Progenitor cell of endocrine pancreas (in vitro differentiated cells): ENCODE measurements at places on chromosomes 13 and 19. TPM values are rescaled to one million over a fixed set of nuclear protein-coding genes. Genes with fewer than 3 reads are reported as not detected.

TDRD12 gene
- total RNA-seq = 0.29 and 0.33 TPM in 2 replicates

SLC46A3 gene
- total RNA-seq = 3.3 and 3.5 TPM in 2 replicates

ZNF610 gene
- total RNA-seq = 24.8 and 27.1 TPM in 2 replicates

TMEM221 gene
- 3.6 and 4.5 TPM in 2 replicates for total RNA-seq

FAM216B gene
- not detected in 2 replicates for total RNA-seq

LAIR1 gene
- not detected in 2 replicates for total RNA-seq

RB1 gene
- 34.0 and 34.6 TPM in 2 replicates for total RNA-seq

PRTN3 gene
- total RNA-seq = not detected in 2 replicates

KPTN gene
- total RNA-seq = 29.9 and 30.5 TPM in 2 replicates

TPTE2 gene
- total RNA-seq = not detected in 2 replicates

NKPD1 gene
- 0.34 and 0.53 TPM in 2 replicates for total RNA-seq

LILRB1 gene
- not detected in 2 replicates for total RNA-seq

SELENOV gene
- 5.1 and 6.5 TPM in 2 replicates for total RNA-seq

MEIS3 gene
- 25.5 and 30.8 TPM in 2 replicates for total RNA-seq

ZNF558 gene
- total RNA-seq = 52.6 and 54.0 TPM in 2 replicates

KL gene
- total RNA-seq = 0.93 and 1.1 TPM in 2 replicates

CEACAM7 gene
- total RNA-seq = not detected in 2 replicates

MAB21L1 gene
- 0.22 and 0.29 TPM in 2 replicates for total RNA-seq

MATK gene
- 1.8 TPM in 2 replicates for total RNA-seq

COG3 gene
- 29.6 and 31.6 TPM in 2 replicates for total RNA-seq

MEIOSIN gene
- not detected in 2 replicates for total RNA-seq

RXFP2 gene
- not detected in 2 replicates for total RNA-seq

CLIP3 gene
- total RNA-seq = 16.2 and 17.9 TPM in 2 replicates

POU2F2 gene
- total RNA-seq = 0.89 and 1.6 TPM in 2 replicates
